ENCODE measurements at places on chromosomes 16 and 17.

GRCh38 chr17:71467719-71468118 lies 653.1 kb upstream of the SOX9 start:
- DNase-seq, result no peak

DNA sequence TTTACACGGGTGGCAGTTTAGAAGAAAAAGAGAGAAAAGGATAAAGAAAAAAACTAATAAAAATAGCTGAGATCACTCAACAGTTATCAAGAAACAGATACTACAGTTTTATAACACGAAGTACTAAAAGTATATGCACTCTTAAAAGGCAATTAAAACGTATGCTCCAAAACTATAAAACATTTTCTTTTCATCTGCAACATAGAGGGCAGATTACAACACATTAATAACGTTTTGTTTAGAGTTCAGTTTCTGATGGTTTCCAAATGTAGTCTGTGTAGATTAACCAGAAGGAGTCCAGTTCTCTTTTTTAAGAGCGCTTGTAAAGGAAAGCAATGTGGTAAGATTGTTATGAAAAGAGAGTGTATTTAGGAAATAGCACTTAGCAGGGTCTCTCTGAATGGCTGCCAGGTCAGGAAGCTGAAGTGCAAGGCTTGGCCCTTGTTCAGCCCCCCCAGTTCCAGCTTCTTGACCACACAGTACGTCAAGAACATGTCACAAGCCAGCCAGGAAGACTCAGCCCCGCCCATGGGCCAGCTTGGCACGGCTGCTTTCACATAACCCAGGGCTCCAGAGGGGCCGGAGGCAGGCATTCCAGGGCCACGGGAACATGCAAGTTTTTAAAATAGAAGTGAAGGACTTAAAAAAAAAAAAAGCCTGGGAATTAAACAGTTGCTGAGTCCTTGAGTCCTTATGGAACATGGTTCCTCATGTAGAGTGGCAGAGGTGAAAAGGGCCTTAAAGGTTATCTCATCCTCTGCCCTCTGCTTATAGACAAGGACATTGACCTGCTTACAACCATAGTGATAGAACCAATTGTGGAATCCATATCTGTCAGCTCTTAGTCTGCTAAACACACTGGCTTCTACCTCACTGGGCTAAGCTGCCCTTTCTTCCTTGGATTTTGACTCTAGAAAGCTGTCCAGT lies 147.4 kb upstream of the TBX2 start:
- no peak for DNase-seq

GRCh38 chr17:71975331-71975801 lies 145.5 kb upstream of the SOX9 start:
- DNase-seq, result no peak

DNA sequence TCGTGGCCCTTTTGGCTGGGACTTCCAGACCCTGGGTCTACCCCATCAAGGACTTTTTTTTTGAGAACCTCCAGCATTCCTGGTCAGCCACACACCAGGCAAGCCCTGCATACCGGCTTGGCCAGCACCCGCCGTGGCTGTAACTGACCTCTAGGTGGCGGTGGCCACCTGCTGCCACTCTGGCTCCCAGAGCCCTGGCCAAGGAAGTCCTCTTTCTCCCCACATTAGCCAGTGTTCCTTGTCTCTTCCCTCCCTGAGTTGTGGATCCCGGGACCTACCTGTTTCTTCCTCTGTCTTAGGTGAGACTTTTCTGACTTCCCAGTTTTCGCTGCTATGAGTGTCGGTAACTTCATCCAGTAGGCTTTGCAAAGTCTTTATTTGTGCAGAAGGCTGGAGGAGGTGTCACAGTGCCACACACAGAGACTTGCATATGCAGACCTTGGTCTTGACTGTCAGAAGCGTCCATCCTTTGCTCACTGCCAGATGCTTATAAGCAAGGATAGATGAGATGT lies 348.3 kb downstream of the CPPED1 start:
- no peak for DNase-seq

Data from NCI-H1436 treated with DMSO at 0.1 percent for 48 hours (cell line).